Non-pigmented ciliary epithelial cell (primary cell): ENCODE measurements at places on chromosomes 3 and 15.
A peak's percentile ranks its signal among the peaks of the same experiment; 100 is the strongest.

GRCh38 chr15:23420806-23421575 lies 26.1 kb downstream of the GOLGA6L2 start:
- no peak for DNase-seq

- no peak for DNase-seq
Measured at GRCh38 chr3:13133471-13133981, 60.3 kb upstream of the IQSEC1 start.

GRCh38 chr3:33430571-33430970 lies 9.6 kb downstream of the UBP1 start:
- DNase-seq: no peak

GRCh38 chr3:14414846-14415464 lies 12.5 kb downstream of the SLC6A6 start:
- no peak for DNase-seq

DNA sequence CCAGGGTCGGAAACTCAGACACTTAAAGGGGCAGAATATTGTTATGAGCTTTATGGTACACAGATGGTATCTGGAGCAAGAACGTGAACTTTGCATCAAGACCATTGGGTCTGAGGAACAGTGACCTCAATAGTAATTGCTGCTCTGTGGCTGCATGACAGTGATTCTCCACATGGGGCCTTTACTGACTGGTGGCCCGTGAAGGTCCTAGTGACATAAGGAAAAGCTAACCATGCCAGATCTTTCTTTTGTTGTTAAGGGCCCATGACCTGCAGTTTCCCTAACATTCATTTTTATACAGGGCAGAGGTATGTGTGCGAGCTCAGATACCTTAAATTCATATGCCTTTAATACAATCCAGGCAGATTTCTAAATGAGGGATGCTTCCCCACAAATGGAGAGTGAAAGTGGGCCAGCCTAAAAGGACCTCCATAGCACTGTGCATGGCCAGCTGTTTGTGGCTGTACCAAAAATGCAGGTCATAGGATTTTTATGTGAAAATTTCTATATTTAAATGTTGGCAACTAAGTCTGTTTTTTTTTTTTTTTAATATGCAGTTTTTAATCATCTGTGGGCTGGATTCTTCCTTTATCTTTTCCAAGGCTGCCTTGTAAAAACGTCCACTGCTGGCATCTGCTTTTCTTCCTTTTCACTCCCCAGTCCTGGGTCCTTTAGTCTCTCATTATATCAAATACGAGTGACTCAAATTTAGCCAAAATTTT lies 188.0 kb upstream of the IL12A start:
- no peak for DNase-seq

GRCh38 chr3:58293516-58293915 lies 12.5 kb upstream of the RPP14 start:
- DNase-seq: no peak

DNA sequence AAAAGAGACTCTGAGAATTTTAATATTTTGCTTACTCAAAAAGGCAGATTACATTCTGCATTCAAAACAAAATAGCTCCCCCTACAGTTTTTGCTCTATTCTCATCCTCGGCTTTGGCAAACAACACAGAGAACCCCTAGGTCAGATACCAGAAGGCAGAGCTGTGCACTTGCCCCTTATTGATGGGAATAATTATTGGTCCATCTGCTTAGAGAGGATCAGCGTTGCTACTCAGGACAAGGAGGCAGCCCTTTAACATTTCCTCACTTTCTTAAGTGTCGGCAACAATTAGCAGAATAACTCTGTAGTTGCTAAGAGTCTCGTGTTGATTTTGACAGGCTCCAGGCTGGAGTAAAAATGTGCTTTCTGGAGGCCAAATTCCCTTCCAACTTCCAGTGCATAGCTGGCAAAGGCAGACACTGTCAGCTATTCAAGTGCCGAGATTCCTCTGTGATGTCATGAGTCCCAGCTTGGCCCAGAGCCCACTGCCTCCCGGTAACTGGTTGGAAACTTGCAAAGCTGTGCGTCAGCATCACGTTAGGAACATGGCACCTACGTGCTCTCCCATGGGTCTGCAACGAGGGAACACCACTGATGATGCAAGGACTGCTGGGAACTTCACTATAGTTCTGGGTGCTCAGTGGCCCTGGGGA lies 482.7 kb upstream of the ADAMTS9 start:
- peak; percentile 34 for DNase-seq

DNA sequence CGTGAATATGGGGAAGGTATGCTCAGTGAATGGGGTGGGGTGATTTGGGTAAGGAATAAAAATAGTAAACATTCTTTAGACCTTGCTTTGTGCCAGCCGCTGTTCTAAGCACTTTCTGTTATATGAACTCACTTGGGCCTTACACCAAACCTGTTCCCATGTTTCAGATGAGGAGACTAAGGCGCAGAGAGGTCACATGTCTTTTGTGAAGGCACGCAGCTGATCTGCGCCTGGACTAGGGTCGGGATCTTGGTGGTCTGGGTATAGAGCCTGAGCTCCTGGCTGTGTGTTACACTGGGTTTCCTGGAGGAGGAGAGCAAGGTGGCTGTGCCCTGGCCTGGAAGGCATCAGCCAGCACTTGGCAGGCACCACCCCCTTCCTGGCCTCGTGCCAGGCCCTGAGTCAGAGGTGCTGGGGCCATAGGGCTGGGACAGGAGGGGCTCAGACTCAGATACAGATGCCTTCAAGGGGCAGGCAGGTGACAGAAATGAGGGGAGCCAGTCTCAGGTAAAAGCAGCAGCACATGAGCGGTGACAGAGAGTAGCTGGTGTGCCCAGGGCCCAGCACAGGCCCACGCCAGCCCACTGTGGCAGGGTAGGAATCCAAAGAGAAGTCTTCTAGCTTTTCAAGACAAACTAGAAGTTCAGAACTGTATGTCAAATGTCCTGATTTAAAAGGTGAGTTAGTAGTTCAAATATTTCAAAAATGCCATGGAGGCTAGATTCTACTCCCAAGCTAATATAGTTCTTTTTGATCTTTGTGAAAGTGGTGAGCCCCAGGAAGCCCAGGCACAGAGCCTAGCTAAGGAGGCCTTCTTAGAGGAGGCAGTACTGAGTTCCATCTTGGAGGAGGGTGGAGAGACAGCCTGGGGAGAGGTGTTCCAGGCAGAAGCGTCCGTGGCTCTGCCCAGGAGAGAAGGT lies 83.1 kb downstream of the DNAJB8 start:
- no peak for DNase-seq

- no peak for DNase-seq
Measured at GRCh38 chr3:135622656-135623055, 342.9 kb upstream of the PPP2R3A start.

- no peak for DNase-seq
Measured at GRCh38 chr3:14434498-14435151, 32.2 kb downstream of the SLC6A6 start.

GRCh38 chr15:92608866-92609700 lies 46.5 kb downstream of the FAM174B start:
- DNase-seq: no peak

GRCh38 chr3:43894176-43895049 lies 203.7 kb downstream of the ABHD5 start:
- peak; percentile 19 for DNase-seq

- no peak for DNase-seq
Measured at GRCh38 chr3:115660646-115661337, 37.5 kb downstream of the GAP43 start.

DNA sequence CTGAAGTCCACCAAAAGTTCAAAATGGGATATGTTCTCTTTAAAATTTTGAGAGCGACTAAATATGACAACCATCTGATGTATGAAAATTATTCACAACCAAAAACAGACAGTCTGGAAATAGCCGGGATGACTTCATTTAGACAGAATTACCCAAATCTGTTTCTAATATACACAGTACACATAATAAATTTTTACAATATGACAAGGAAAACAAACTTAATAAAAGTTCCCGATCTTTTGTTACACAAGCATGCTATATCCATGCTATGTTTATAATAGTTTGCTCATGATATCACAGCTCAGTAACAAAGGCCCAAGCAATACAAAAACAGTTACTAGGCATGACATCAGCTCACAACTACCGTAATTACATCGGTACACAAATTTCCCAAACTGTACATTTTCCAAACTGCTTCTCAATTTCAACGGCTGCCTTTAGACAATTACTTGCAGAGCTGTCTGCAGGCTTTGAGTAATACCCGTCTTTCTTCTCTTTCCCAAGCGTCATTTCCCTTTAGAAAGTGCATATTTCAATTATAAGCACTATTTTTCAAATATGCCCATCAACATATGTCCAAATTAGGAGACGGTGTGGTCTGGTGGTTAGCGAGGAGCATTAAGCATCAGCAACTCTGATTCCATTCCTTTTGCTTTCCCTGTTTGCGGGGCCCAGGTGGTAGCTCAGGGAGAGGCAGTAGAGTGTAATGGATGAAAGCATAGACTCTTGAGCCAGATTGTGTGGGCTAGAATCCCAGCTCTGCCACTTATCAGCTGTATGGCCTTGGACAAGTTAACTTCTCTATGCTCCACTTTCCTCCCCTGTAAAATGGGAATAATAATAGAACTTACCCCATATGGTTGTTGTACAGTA lies 481.2 kb downstream of the FOXP1 start:
- peak; percentile 89 for DNase-seq

DNA sequence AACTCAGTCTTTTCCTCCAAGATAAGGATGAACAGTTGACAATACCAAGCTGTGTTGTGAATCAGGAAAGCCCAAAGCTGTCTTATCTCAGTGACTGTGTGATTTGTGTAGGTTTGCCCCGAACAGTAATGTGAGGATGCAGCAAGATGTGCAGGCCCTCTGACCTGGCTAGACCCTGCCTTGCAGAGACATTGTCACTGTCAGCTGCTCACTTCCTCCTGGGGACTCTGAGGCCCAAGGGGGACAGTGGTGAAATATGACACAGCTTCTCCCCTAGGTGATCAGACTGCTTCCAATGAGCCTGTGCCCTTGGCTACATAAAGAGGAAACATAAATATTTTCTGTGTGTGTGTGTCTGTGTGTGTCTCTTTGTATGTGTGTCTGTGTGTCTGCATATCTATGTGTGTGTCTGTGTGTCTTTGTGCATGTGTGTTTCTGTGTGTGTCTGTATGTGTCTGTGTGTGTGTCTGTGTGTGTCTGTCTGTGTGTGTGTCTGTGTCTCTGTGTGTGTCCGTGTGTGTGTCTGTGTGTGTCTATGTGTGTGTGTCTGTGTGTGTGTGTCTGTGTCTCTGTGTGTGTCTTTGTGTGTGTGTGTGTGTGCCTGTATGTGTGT lies 21.7 kb downstream of the LRRK1 start:
- no peak for DNase-seq

- no peak for DNase-seq
Measured at GRCh38 chr3:18445401-18446148, 20.4 kb upstream of the SATB1 start.

DNA sequence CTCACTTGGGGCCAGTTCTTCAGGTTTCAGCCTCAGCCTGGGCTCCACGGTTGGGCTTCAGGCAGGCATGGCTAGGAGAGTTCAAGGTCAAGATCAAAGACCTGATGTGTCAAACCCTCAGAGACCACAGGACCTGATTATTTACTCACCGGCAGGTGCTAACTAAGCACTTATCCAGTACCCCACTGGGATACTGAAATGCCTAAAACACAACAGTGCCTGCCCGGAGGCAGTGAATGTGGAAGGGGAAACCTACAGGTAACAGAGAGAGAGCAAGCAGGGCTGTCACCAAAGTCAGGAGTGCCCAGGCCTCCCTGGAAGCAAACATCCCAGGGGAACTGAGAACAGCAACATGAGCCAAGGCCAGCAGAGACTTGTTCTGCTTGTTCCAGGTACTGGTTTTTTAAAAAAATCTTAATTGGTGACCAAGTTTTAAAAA lies 6.7 kb downstream of the IDH2 start:
- DNase-seq: no peak

GRCh38 chr3:167653155-167653554 lies 587 bp downstream of the WDR49 start:
- no peak for DNase-seq

DNA sequence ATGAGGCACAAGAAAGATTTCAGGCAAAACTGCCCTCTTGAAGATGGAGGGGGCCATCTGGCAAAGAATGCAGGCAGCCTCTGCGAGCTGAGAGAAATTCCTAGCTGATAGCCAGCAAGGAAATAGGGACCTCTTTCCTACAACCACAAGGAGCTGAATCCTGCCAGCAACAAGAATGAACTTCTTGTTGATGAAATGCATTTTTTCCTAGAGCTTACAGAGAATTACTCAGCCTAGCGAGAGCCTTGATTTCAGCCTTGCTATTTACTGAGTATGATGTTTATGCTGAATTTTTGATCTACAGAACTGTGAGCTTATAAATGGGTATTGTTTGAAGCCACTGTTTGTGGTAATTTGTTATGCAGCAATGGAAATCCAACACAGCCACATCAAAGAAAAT lies 148.5 kb upstream of the NAALADL2 start:
- no peak for DNase-seq

DNA sequence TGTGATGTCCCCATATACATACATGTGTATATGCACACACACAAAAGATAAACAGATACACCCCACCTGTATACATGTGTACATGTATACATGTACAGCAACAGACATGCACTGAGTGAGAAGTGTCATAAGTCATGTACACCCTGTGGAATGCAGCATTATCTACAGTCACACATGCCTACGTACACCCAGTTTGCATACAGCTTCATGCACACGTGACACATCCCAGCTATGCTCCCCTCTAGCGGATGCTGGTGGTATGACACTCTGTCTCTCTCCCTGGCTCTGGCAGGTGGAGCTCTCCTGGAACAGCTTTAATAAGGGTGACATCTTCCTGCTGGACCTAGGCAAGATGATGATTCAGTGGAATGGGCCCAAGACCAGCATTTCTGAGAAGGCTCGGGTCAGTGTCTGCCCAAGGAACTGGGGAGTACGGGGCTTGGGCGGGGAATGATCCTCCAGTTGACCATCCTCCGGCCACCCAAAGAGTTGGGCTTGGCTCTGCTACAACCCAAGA lies 6.3 kb downstream of the VILL start:
- peak; percentile 42 for DNase-seq

- no peak for DNase-seq
Measured at GRCh38 chr15:101827257-101827656, 15.3 kb downstream of the OR4F15 start.
